ENCODE measurements at places on chromosomes 6 and 20.

GRCh38 chr20:58131551-58132142 is 96.8 kb downstream of the ANKRD60 start:
- no peak for DNase-seq

- no peak for DNase-seq
Measured at GRCh38 chr6:7769702-7770101, 43.8 kb downstream of the BMP6 start.

GRCh38 chr6:133169901-133170300 is 71.3 kb upstream of the EYA4 start:
- no peak for DNase-seq

DNA sequence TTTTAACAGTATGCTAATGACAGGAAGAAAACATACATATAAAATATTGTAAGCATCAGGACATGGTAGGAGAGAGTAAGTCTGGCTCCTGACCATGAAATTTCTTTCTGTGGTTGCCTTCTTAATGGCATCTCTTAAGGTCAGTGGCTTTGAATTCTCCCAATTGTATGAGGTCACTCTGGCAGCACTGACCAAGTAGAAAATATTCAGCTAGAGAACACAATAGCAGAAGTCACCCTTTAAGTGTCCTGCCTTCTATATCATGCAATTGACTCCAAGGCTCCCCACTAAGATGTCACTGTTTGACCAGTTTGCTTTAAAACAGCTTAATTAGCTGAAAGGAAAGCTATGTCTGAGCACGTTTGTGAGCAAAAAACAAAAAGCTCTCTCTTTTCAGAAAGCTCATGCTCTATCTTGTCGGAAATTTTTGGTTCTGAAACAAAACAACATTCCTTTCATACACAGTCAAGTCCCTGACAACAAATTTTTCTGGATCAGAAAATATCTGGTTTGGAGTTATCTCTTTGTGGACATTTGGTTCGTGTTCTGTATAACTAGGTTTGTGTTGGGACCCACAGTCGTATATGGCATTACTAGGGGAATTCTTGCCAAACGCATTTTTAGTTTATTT is 120.9 kb upstream of the IFNGR1 start:
- no peak for DNase-seq

DNA sequence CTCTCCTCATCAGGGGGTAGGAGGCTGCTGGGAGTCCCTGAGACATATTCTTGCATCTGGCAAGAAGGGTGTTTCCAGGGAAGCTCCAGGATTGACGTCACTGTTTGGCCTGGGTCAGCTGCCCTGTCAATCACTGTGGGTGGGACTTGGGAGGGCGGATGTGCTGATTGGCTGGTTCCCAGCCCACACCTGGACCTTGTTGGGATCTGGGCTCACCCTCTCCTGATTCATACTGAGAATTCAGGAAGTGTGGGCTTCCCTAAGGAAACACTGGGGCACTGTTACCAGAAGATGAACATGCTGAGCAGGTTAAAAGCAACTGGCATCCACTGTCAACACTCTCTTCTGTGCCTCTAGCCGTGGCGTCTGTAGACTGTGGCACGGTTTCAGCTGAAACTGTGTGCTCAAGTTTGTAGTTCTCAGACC is 36.5 kb downstream of the CDH26 start:
- no peak for DNase-seq

GRCh38 chr6:170080828-170081371 is 210.0 kb downstream of the DLL1 start:
- no peak for DNase-seq

- DNase-seq = no peak
Measured at GRCh38 chr20:48820649-48820973, 7.2 kb downstream of the PREX1 start.

DNA sequence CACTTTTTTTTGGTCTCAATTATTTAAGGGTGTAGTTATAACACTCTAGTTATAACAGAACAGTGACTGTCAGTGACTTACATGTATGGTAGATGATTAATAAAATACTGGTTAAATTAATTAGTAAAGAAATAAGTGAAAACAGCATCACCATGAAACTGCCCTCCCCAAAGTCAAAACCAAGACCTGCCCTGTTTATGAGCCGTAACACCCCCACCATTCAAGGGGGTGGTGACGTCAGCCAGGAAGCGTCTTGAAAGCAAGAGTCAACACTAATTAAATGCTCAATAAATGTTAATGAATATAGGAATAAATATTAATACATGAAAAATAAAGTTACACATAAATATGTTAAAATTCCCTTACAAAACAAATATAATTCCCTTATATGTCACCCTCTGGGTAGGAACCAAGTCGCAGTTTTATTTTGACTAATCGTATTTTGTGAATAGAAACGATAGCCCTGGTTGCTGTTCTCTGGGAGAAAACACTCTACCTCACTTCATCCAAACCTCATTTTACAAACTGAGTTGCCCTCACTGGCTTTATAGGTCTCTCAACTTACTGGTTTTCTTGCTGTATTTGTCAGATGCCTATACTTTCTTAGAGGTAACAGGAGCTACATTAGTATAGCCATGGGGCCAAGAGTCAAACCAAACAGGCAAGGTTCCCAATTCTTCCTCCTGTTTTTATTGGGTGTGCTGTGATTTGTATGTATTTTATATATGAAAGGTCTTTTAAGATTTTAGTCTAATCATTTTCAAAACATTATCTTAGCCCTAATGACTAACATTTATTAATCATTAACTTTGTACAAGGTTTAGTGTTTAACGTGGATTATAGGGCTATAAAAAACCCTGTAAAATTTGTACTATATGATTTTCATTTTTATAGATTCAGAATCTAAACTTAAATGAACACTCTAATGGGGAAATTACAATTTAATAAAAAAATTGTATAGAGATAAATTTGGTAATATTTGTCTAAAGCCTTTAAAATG is 227.9 kb upstream of the IRAK1BP1 start:
- no peak for DNase-seq

- DNase-seq = no peak
Measured at GRCh38 chr6:114810468-114810867, 467.6 kb upstream of the HS3ST5 start.

DNA sequence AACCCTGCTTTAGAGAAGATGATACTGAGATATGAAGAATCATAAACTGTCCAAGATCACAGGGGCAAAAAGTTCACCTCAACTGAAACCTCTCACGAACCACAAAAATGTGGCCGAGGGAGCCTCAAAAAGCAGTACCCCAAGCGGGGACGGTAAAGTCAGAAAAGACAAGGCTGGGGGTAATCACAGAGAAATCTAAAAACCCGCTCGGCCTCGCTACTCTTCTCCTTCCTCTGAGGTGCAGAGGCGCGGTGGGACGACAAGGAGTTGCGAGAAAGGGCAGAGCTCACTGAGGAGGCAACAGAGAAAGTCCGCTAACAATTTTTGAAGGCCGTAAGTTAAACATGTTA is 356 bp upstream of the IRAK1BP1 start:
- no peak for DNase-seq

DNA sequence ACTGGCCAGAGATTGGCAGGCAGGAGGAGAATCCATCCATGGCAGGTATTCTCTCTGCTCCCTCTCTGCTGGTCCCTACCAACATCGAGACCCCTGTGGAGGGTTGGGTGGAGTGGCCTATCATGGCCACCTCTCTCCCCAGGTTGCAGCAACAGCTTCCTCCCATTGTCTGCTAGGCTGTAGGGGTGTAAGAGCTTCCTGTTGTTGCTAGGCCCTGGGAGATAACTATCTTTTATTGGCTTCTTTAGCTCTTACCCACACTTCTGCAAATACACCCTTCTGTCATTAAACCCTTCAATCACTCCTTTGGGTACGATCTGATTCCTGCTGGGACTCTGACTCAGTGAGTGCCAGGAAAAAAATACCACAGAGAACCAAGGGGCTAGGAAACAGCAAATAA is 66.6 kb upstream of the FAM184A start:
- no peak for DNase-seq

- DNase-seq = no peak
Measured at GRCh38 chr20:20454850-20455627, 87.1 kb downstream of the INSM1 start.

DNA sequence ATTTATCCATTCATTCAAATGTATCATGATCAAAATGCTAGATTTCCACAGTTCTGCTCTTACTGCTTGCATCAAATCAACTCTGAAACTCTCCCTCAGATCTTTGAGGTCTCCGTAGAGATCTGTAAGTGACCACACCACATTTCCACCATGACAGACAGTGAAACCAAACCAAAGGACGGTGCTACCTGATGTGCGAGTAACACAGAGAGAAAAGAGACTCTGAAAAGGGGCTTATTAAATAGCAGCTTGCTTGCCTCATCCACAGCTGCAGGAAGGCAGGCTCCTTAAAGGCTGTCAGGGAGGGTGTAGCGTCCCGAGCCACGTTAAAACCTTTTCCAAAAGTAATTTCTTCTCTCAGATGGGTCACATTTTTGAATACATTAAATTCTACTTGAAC is 335.8 kb downstream of the PACRG start:
- no peak for DNase-seq

DNA sequence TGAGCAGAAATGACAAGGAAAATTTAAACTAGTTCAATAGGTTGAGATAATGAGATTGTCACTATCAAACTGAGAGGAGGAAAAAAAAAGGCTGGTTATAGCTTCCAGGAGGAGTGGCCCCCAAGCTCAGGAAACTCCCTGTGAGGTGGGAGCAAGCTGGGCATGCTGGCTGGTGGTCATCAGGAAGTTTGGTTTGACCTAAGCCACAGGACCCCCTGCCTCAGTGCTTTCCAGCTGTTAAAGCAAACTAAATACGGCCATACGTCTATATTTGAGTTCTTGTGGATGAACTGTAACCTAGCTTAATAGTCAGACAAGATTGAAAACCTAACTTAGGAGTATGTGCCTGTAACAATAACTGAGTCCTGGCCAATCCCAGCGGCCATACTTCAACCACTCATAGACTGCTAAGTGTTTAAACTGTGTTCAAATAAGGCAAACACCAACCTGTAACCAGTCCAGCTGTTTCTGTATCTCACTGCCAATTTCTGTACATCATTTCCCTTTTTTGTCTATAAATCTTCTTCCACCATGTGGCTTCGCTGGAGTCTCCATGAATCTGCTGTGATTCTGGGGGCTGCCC is 24.6 kb upstream of the ZBTB24 start:
- no peak for DNase-seq

- DNase-seq = no peak
Measured at GRCh38 chr6:37480951-37481534, 18.6 kb downstream of the CCDC167 start.

DNA sequence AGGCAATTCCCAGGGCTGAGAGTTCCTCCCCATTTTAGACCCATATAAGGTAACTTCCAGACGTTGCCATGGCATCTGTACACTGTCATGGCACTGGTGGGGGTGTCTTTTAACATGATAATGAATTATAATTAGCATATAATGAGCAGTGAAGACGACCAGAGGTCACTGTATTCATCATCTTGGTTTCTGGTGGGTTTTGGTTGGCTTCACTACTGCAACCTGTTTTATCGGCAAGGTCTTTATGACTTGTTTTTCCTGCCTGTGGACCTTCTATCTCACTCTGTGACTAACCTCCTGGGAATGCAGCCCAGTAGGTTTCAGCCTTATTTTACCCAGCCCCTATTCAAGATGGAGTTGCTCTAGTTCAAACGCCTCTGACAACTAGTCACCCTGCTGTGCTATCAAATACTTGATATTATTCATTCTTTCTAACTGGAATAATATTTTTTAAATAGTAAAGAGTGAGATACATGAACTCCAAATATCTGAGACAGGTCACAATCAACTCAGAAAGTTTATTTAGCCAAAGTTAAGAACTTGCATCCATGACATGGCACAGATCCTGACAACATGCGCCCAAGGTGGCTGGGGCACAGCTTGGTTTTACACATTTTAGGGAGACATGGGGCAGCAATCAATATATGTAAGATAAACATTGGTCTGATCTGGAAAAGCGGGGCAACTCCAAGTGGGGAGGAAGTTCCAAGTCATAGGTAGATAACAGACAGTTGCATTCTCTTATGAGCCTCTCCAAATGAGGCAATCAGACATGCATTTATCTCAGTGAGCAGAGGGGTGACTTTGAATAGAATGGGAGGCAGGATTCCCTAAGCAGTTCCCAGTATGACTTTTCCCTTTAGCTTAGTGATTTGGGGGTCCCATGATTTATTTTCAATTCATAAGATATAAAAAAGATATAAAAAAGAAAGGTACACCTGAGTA is 1.2 kb upstream of the UFL1 start:
- DNase-seq = no peak

GRCh38 chr6:35262596-35262995 is 3.1 kb downstream of the ZNF76 start:
- DNase-seq = no peak

DNA sequence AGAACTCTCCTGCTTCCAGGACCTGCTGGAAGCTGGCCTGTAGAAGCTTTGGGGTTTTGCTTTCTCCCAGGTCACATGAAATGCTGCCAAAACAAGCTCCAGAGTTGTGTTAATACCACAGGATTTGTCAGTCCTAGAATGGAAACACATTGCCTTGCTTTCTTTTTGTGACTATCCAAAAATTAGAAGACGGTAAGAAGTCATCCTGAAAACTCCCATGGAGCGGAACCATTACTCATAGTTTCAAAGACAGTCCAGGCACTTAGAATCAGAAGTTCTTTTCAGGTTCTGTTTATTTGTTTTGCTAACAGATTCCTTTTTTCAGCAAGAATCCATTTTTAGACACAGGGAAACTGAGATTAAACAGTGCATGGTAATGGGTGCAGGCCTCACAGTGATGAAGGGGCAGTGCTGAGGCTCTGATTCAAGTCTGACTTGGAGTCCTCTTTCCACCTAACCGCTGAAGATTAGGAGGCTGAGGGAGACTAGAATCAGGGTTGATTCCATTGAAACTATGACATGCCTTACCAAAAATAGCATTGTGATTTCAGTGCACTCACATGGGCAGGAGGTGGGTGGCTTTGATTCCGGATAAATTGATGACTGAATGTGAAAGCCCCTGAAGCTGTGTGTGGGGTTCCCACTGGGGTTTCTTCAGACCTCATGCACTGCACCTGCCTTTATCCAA is 72.2 kb upstream of the NAA20 start:
- peak; percentile 19 for DNase-seq

DNA sequence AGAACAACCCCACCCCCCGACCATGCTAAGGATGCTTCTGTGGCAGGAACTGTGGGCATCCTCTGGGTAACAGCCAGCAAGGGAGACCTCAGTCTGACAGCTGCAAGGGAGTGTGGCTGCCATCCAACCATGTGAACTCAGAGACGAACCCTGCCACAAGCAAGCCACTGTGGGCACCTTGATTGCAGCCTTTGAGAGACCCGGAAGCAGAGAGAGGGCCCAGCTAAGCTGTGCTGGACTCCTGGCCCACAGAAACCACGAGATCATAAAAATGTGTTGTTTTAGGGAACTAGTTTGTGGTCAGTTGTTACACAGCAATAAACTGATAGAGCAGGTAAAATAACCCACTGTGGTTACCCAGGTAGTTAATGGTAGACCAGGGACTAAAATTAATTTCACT is 414.6 kb downstream of the CDH26 start:
- DNase-seq = no peak

DNA sequence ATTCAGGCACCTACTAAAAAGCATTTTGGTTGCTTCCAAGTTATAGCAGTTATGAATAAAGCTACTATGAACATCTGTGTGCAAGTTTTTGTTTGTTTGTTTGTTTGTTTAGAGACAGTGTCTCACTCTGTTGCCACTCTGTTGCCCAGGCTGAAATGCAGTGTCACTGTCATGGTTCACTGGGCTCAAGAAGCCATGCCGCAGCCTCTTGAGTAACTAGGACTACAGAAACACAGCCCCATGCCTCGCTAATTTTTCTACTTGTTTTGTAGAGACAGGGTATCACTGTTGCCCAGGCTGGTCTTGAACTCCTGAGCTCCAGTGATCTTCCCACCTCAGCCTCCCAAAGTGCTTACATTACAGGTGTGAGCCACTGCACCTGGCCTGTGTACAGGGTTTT is 795.9 kb downstream of the EPHA7 start:
- no peak for DNase-seq

- no peak for DNase-seq
Measured at GRCh38 chr20:60465993-60466686, 507.9 kb downstream of the CDH26 start.
